ENCODE measurements at places on chromosomes 2 and 18.

GRCh38 chr2:182915369-182916326 lies 49.2 kb upstream of the FRZB start:
- DNase-seq: no peak

GRCh38 chr2:241813644-241814392 lies 4.8 kb downstream of the NEU4 start:
- DNase-seq: no peak

GRCh38 chr18:1062588-1062987 lies 157.9 kb downstream of the ADCYAP1 start:
- no peak for DNase-seq

GRCh38 chr2:158701101-158701500 lies 94.0 kb upstream of the DAPL1 start:
- DNase-seq: no peak

DNA sequence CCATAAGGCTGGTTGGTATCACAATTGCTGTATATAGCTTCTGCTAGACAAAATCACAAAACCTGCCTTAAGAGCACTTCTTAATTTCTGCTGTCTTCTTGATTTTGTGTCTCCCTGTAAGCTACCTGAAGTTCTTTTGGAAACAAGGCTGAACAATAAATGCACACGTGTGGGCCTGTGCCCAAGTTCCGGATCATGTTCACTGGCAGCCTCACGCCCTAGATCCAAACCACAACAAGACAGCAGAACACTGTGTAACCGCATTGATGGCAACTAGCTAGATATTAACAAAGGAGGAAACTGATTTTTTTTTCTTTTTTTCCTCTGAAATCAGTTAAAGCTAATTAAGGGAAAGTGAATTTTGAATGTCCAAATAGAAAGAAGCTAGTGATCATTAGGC lies 81.5 kb upstream of the LYPD6B start:
- DNase-seq: no peak

DNA sequence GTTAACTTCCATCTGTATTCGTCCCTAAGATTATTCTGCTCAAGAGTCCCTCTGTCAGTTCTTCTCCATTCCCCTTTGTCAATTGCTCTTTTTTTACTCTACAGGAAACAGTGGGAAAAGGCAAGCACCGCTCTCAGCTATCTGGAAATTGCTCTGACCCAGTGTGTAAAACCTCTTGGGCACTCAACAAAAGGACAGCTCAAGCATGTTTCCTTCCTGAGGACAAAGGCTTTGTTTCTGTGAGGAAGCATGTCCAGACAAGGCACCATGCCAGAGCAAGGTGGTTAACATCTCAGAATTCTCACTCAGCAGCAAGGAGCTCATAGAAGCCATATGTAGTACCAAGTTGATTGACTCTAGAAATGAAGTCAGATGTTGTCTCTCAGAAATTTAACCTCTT lies 735.6 kb downstream of the TSN start:
- no peak for DNase-seq

DNA sequence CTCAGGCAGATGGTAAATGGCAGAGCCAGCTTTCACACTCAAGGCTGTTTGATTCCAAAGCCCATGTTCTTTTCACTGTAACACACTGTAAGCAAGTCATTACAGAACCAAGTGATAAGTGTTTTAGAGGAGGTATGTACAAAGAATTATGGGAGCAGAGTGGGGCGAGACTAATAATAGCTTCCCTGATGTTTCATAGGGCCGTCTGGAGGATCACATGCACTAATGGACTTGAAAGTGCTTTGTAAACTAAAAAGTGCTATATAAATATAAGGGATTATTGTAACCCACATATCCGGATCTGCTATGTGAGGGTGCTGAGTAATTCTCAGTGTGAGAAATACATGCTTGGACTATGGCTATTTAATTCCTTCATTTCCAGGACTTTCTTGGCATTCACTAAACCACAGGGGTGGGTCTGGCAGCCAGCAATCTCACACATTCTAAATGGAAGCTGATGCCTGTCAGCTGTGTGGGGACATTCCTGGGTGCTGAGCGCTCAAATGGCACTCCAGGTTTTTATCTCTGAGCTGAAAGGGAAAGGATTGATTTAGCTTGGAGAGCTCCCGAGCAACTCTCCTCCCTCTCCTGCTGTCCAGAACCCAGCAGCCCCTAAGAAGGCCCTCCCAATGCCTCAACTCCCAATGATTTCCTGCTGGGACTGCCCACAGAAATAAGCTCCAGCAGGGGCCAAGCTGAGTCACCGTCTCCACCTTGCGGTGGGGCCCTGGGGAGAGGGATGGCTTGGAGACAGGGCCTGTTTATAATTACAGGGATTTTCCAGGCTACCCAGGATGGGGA lies 222.8 kb downstream of the SOX11 start:
- DNase-seq: peak; percentile 68

GRCh38 chr2:58865436-58865835 lies 624.3 kb upstream of the FANCL start:
- DNase-seq: no peak

GRCh38 chr2:224882291-224883171 lies 159.7 kb downstream of the DOCK10 start:
- no peak for DNase-seq
